A549 treated with RU486 at 1 μM for 4 hours (cell line): ENCODE measurements at places on chromosomes 2 and 18. TPM values are rescaled to one million over a fixed set of nuclear protein-coding genes. Genes with fewer than 3 reads are reported as not detected.

The RAB6D gene
- total RNA-seq: 0.09 TPM in 1 of 5 replicates, not detected in the others

The CROCC2 gene
- not detected in 5 replicates for total RNA-seq

The GALR1 gene
- not detected in 5 replicates for total RNA-seq

The KLHL30 gene
- total RNA-seq: 0.10 to 0.22 TPM (median 0.14 TPM) in 5 replicates

The STAT4 gene
- total RNA-seq: 3.4 to 4.9 TPM (median 4.3 TPM) in 5 replicates

The CYRIA gene
- 0.06 to 0.18 TPM (median 0.10 TPM) in 5 replicates for total RNA-seq

The ALLC gene
- 0.21 TPM in 1 of 5 replicates, not detected in the others for total RNA-seq

The LYPD1 gene
- 12.7 to 20.4 TPM (median 15.6 TPM) in 5 replicates for total RNA-seq

The ACADL gene
- total RNA-seq: 0.09 to 0.18 TPM in 2 of 5 replicates, not detected in the others

The INHBB gene
- 12.2 to 18.9 TPM (median 15.7 TPM) in 5 replicates for total RNA-seq

The MYO7B gene
- total RNA-seq: 0.09 to 0.28 TPM (median 0.22 TPM) in 4 of 5 replicates, not detected in the other

The SLC1A4 gene
- total RNA-seq: 10.4 to 12.9 TPM (median 11.2 TPM) in 5 replicates

The KYNU gene
- total RNA-seq: 270 to 353 TPM (median 281 TPM) in 5 replicates

The SLC11A1 gene
- 0.16 to 0.27 TPM (median 0.21 TPM) in 5 replicates for total RNA-seq

The ETAA1 gene
- 3.0 to 10.7 TPM (median 9.4 TPM) in 5 replicates for total RNA-seq

The GYPC gene
- not detected in 5 replicates for total RNA-seq

The ARHGEF33 gene
- total RNA-seq: 0.10 to 0.33 TPM (median 0.21 TPM) in 4 of 5 replicates, not detected in the other

The HNMT gene
- 0.49 to 1.8 TPM (median 0.85 TPM) in 5 replicates for total RNA-seq

The ZNF804A gene
- not detected in 5 replicates for total RNA-seq

The TXNDC2 gene
- 0.06 to 0.38 TPM (median 0.16 TPM) in 5 replicates for total RNA-seq

The SLC16A14 gene
- total RNA-seq: 0.87 to 1.7 TPM (median 1.1 TPM) in 5 replicates

The AMER3 gene
- total RNA-seq: not detected in 5 replicates

The IL36G gene
- total RNA-seq: not detected in 5 replicates

The AKAIN1 gene
- total RNA-seq: not detected in 5 replicates

The USP34 gene
- total RNA-seq: 40.4 to 56.0 TPM (median 48.5 TPM) in 5 replicates

The DSC3 gene
- 1.6 to 2.8 TPM (median 1.9 TPM) in 5 replicates for total RNA-seq

The CPLX4 gene
- total RNA-seq: not detected in 5 replicates

The COL4A4 gene
- total RNA-seq: 1.0 to 2.3 TPM (median 1.3 TPM) in 5 replicates

The BOLL gene
- total RNA-seq: not detected in 5 replicates

The EML6 gene
- 0.92 to 1.4 TPM (median 1.0 TPM) in 5 replicates for total RNA-seq

The LBH gene
- 117 to 186 TPM (median 142 TPM) in 5 replicates for total RNA-seq

The DNAJC5G gene
- not detected in 5 replicates for total RNA-seq

The LIMS4 gene
- 0.37 to 1.1 TPM (median 0.56 TPM) in 5 replicates for total RNA-seq

The RUFY4 gene
- total RNA-seq: not detected in 5 replicates

The RAB6C gene
- not detected in 5 replicates for total RNA-seq

The CNGA3 gene
- 0.02 to 0.06 TPM in 2 of 5 replicates, not detected in the others for total RNA-seq

The CNDP1 gene
- not detected in 5 replicates for total RNA-seq

The AQP12B gene
- total RNA-seq: not detected in 5 replicates

The ALPP gene
- 0.42 to 0.58 TPM (median 0.47 TPM) in 5 replicates for total RNA-seq
